ENCODE measurements at places on chromosomes 11 and 22.

GRCh38 chr11:99960536-99960935, 726.6 kb upstream of the ARHGAP42 start:
- H3K4me3 ChIP-seq = no peak overlapping the region
- no peak for DNase-seq
- no peaks in the 10 kb centered on the region for H3K36me3 ChIP-seq
- no peak overlapping the region for H3K27ac ChIP-seq

GRCh38 chr11:122050021-122050690, 65.9 kb downstream of the BLID start:
- no peaks in the 10 kb centered on the region for H3K27me3 ChIP-seq
- no peaks in the 10 kb centered on the region for H3K4me1 ChIP-seq
- no peak for DNase-seq

- H3K27ac ChIP-seq = no peak overlapping the region
- H3K36me3 ChIP-seq = no peaks in the 10 kb centered on the region
- peaks cover 25% of the 10 kb centered on the region for H3K4me1 ChIP-seq
- H3K27me3 ChIP-seq = no peaks in the 10 kb centered on the region
Observed at GRCh38 chr11:61691380-61692156, 11.4 kb downstream of the DAGLA start.

GRCh38 chr11:73510877-73511276, 87.0 kb downstream of the FAM168A start:
- no peak overlapping the region for H3K27ac ChIP-seq
- no peaks in the 10 kb centered on the region for H3K27me3 ChIP-seq
- no peaks in the 10 kb centered on the region for H3K36me3 ChIP-seq
- H3K4me1 ChIP-seq = no peaks in the 10 kb centered on the region
- DNase-seq = no peak

DNA sequence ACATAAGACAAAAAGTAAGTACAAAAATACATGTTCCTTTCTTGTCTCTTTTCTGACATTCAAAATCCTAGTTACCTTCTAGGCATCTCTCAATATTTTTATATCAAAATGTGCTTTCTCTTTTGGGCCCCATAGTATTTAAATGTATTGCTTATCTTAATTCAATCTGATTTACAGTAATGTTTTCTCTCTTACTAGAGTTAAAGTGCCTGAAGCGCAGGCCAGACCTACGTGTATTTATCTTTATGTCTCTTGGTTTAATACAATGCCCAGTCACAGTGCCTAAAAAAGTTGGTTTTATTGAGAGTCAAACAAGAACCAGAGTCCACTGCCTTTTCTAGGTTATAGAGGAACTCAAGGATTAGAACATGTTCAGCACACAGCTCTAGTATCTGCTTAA, 64.3 kb downstream of the FANCF start:
- no peaks in the 10 kb centered on the region for H3K36me3 ChIP-seq
- H3K27ac ChIP-seq = no peak overlapping the region
- no peak for DNase-seq
- H3K4me3 ChIP-seq = no peak overlapping the region

DNA sequence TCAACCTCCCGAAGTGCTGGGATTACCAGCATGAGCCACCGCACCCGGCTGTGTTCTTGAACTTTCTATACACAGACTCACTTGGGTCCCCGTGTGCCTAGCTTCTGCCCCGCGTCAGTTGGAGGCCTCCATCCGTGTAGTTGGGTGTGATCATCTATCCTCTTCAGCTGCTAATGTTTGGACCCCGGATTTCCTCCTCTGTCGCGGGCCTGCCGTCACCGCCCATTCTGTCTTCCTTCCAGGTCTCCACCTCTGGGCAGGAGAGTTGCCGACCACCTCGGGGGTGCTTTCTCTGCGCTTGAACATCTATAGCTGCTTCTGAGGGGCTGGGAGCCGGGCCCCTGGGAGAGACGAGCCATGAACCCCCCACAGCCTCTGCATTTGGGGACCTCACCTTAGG, 5.5 kb downstream of the CDC42EP1 start:
- H3K4me1 ChIP-seq = peaks cover 17% of the 10 kb centered on the region
- no peak overlapping the region for H3K27ac ChIP-seq

GRCh38 chr22:19818324-19819207, 36.1 kb downstream of the GNB1L start:
- H3K4me1 ChIP-seq = no peaks in the 10 kb centered on the region
- H3K27me3 ChIP-seq = no peaks in the 10 kb centered on the region
- H3K4me3 ChIP-seq = no peak overlapping the region
- no peak overlapping the region for H3K27ac ChIP-seq
- no peak for DNase-seq

- no peak for DNase-seq
- no peaks in the 10 kb centered on the region for H3K36me3 ChIP-seq
- H3K27me3 ChIP-seq = no peaks in the 10 kb centered on the region
- no peak overlapping the region for H3K4me3 ChIP-seq
Observed at GRCh38 chr11:75946531-75947530, 131.8 kb downstream of the UVRAG start.

- H3K27ac ChIP-seq = no peak overlapping the region
- no peak for DNase-seq
- H3K36me3 ChIP-seq = no peaks in the 10 kb centered on the region
- no peaks in the 10 kb centered on the region for H3K27me3 ChIP-seq
Observed at GRCh38 chr22:24147666-24148065, 33.6 kb upstream of the SUSD2 start.

- DNase-seq = no peak
- no peak overlapping the region for H3K27ac ChIP-seq
- no peaks in the 10 kb centered on the region for H3K36me3 ChIP-seq
- no peak overlapping the region for H3K4me3 ChIP-seq
Observed at GRCh38 chr11:86152006-86152862, 83.3 kb upstream of the PICALM start.
